NCI-H187 (cell line): ENCODE measurements at places on chromosomes 5 and 9.

- DNase-seq, result no peak
Observed at GRCh38 chr5:28542987-28543386, 1504.6 kb upstream of the CDH9 start.

DNA sequence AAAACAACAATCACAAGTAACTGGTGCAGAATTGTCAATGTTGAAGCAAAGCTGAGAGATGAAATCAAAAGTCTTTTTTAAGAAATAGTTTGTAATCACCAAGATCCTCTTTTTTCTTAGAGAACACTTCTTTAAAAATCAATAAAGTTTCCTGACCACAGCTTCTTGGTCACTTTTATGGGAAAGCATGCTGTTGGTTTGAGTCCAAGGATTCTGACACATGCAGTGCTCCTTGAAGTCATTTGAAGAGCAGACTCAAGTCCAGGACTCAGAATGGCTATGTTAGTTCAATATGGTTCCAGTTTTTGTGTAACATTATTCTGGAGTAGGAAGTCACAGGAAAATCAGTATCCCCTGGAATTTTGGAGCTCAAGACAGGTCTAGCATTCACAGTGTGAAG lies 480.6 kb downstream of the NR2F1-AS1 start:
- DNase-seq, result no peak

- no peak for DNase-seq
Observed at GRCh38 chr5:160523502-160524163, 102.0 kb downstream of the PTTG1 start.

DNA sequence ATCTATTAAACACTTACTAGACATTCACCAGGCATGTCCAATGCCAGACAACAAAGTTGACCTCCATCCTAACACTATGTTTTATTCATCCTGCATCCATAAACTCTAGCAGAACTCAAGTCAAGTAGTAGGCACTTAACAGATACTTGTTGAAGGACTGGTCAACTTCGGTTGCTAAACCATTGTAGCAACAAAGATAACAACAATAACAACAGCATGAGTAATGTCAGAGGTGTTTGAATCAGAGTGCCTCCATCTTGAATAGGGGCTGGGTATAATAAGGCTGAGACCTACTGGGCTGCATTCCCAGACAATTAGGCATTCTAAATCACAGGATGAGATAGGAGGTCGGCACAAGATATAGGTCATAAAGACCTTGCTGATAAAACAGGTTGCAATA lies 180.5 kb upstream of the ZNF462 start:
- DNase-seq, result no peak

- no peak for DNase-seq
Observed at GRCh38 chr5:32138839-32139493, 35.2 kb downstream of the GOLPH3 start.
